Hypothalamus (tissue), 51 donors: ENCODE measurements at places on chromosomes 4 and X.

DNA sequence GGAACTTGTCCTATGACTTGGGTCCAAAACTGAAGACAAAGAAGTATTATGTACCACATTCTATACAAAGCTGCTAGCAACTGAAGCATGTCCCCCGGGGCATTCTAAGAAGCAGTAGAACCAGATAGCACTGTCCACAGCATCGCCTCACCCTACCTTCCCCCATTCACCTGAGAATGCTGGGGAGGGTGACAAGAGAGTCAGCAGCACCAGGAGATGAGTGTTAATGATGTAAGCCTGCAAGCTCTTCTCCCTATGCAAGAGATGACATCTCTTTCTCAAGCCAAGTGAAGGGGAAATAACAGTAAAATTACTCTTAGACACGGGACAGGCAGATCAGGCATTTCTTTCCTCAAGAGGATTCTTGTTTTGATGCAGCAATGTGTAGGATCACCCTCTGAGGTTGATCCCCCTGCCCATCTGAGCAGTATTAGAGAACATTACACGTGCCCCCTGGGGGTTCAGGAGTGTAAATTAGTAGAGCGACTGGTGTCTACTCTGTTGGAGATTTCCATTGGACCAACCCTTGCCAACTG lies 13.9 kb upstream of the TLR1 start:
- no peak for DNase-seq

GRCh38 chrX:67384403-67384802 lies 159.4 kb upstream of the AR start:
- DNase-seq, result no peak

GRCh38 chrX:49058794-49059193 lies at the start of gene CCDC120:
CCDC120 (plus strand) TSS chrX:49058999; CDS start chrX:49062042, 3,043 bp downstream.
- DNase-seq, result no peak

GRCh38 chrX:71056867-71057266 lies 11.3 kb downstream of the SNX12 start:
- no peak for DNase-seq

- DNase-seq, result no peak
Measured at GRCh38 chr4:107630185-107630705, 89.8 kb downstream of the PAPSS1 start.

DNA sequence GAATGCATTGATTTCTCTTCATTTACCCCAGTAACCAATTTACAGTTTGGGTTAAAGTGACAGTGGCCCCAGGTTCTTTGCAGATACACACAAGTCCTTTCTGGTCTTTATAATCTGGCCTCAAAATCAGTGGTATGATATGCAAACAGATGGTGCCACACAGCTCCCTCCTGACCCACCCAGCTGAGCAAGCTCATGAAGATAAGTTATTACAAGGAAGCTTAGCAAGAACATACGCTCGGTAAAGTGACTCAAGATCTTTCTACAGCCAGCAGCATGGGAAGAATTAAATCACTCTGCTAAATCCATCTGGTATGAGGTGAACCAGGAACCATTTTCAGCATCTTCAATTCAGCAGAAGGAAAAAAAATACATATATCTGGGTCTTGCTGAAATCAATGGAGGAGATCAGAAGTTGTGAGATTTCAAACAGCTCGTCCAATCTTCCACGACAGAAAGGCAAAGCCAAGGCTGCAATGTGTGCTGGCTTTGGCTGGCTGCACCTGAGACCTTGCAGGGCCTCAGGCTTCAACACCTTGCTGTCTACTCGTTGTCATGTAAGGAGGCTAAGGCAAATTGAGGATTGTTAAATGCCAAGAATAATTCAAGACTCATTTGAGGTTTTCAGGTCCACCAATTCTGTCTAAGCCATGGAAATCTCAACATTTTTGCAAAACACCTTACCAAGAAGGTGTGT lies 28.2 kb downstream of the SEL1L3 start:
- no peak for DNase-seq

GRCh38 chr4:185742766-185743165 lies 69.2 kb downstream of the SORBS2 start:
- no peak for DNase-seq

DNA sequence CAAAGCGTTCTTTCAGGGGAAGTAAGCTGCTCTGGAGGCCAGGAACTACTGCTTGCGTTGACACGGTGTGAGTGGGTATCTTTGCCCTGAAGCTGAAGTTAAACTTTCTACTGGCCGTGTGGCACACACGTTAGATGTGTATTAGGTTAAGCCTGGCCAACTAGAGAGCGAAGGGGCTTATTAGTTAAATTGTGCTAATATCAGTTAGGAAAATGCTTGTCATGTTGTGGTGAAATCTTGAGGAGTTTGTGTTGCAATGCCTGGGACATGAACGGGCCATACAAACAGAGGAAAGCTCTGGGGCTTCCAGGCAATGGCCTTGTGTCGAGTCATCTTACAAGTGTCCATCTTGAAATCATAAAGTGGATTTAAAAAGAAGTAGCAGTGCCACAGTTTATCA lies 62.6 kb downstream of the NSUN7 start:
- DNase-seq, result no peak

DNA sequence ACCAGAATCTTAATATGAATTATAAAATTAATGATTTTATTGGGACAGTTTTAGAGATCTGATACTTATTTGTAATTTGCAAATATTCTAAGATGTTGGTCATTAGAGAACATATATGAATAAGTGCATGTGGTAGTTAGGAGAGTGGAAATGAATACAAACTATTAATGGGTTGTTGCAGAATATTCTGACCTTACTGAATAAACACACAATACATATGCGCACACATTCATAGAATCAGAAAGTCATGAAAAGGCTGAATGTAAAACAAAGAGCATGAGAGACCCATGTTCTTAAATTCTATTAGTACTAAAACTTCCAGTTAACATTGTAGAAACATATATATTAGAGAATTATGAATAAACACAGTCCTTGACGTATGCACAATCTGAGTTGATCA lies 301.7 kb upstream of the TRAM1L1 start:
- no peak for DNase-seq

GRCh38 chr4:159443975-159444374 lies 341.1 kb downstream of the RAPGEF2 start:
- DNase-seq, result no peak

DNA sequence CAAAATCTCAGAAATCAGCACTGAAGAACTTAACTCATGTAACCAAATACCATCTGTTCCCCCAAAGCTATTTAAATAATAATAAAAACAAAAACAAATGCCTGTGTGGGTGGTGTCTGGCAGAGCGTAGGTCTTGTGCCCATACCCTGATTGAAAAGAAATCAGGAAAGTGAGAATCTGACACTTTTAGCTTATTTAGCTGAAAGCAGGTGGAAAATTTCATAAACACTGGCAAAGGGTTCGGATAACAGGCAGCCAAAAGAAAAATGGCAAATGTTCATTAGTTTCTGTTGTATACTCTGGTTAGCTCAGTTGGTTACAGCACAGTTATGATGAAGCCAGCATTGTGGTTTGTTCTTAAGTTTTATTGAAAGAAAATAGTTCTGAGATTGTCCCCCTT lies 48.3 kb downstream of the REPS2 start:
- no peak for DNase-seq

DNA sequence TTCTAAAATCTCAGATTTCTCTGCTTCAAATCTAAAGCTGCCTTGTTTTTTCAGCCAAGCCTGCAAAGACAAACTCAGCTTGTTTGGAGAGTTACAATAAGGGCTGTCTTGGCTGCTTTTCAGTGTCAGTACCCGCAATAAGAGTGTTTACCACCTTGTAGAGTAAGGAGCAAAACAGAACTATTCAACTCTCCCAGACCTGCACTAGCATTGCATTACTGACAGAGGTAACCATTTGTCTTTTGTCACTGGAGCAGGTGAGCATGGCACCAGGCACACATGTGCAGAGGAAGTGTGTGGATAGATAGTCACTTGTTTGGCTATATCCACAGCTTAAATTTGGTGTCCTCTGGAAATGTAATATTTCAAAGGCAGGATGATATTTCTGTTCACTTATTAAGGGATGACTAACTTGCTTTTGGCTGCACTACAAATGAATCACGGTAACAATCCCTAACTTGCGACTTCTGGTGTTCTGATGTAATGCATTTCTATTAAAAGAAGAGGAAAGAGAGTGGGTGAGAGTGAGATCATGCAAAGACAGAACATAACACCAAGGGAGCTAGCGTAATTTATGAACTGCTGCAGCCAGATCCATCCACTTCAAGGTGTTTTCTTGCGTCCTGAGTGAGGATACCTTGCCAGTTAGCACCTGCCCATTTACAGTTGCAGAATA lies 38.6 kb downstream of the PTCHD1 start:
- no peak for DNase-seq

DNA sequence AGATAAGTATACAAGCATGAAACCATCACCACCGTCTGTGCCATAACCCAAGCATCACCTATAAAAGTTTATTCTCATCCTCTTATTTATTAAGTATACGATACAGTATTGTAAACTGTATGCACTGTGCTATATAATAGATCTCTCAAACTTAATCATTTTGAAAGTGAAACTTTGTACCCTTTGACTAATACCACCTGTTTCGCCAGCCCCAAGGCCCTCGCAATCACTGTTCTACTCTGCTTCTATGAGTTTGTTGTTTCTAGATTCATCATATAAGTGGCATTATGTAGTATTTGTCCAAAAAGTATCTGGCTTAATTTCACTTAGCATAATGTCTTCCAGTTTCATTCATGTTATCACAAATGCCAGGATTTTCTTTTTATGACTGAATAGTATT lies 72.1 kb upstream of the DOCK11 start:
- DNase-seq, result no peak

GRCh38 chrX:38641197-38641596 lies 79.9 kb downstream of the TSPAN7 start:
- DNase-seq, result no peak

- no peak for DNase-seq
Measured at GRCh38 chrX:17432158-17432557, 57.2 kb downstream of the NHS start.

- no peak for DNase-seq
Measured at GRCh38 chr4:122591196-122591595, 29.7 kb downstream of the IL21 start.

- DNase-seq, result no peak
Measured at GRCh38 chr4:151344948-151345347, 19.5 kb upstream of the SH3D19 start.

GRCh38 chr4:107793996-107794395 lies 30.7 kb upstream of the SGMS2 start:
- no peak for DNase-seq

DNA sequence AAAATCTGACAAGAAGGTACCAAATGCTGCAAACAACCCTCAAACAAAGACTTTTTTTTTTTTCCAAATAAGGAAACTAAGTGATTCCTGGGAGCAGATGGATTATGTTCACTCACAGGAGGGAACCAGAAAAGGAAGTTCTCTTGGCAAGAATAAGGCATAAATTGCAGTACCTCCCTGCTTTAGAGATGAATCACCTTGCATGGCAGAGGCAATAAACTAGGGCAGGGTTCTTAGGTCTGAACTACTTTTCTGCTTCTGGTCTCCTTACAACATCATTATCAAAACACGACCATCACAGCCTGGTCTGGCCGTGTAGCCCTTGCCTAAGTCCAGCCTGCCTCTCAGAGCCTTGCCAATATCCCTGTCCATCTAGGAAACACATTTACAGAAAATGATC lies 6.3 kb downstream of the TMEM31 start:
- DNase-seq, result no peak

DNA sequence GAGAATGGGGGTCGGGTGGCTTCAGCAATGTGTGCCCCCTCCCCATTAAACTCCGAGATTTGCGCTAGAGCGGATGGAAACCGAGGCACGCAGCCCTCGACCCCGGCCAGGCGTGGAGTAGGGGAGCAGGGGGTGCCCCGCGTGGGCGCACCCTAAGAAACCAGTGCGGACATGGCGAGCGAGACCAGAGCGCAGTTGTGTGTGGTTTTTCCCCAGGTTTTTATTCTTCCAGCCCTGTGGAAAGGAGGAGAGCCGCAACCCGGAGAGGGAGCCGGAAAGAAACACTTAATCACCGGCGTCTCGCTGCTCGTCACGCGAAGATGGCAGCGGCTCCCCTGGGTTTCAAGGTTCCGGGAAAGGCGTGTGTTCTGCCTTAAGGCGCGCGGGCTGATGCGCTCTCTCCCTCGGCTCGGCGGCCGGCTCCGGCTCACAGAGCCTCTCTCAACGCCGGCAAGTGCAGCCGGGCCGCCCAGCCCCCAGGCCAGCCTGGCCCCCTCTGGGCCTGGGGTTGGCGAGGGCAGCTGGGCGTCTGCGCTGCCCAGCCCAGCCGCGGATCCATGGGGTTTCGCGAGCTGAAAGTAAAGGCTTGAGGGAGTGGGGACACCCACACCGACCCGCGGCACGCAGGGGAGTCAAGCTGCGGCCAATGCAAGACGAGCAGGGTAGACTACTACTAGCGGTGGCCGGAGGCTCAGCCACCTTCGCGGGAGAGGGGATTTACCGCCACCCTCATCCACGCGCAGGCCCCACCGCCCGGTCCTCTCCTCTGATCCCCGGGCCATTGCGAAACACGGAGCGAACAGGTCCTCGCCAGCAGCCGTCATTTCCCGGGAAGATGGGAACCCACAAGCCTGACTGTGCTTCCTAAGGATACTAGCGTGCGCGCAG lies 74.0 kb upstream of the BCOR start:
- DNase-seq, result no peak

- no peak for DNase-seq
Measured at GRCh38 chr4:91936311-91936710, 367.5 kb upstream of the GRID2 start.

DNA sequence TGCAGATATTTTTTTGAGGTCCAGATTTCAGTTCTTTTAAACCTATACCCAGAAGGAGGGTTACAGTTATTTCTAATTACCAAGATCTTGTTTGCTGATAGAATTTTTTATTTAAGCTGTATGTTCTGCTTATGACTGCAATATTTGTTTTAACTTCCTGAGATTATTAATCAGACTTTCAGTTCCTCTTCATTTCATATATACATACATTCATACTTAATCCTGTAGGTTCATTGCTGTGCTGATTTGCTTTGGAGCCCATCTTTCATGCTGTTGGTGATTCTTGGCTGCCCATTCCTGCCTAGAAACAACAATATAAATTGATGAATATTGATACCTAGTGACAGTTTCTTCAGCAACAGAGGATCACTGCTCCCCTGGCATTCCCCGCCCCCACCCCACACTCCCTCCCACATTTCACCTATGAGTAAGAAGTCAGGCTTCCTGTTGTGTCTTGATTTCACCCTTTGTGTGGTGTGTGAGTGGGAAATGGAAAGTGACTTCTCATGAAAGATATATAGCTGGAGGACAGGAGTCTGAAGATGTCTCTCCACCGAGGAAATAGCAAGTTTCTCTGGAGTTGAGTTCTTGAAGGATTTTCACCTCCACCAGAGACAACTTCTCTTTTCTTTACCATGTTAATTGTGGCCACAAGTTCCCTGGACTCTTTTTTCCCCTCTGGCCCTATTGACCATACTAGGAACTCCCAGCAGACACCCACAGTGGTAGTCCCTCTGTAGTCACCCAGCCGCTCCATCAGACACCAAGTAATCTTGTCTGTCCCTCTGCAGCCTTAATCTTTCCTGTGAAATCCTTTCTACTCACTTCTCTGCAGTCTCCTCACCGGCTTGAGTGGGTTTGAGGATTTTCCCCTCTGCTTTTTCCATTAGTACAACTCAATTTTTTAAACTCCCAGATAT lies 118.4 kb downstream of the ASB9 start:
- no peak for DNase-seq
